Stimulated activated memory B cell treated with anti-CD40 and anti-IgM and Interleukin-4, amounts not matched to agents 10 μg/mL and 1 μg/mL and 100 μg/mL, for 72 hours (primary cell): ENCODE measurements at places on chromosomes 6 and 20.

DNA sequence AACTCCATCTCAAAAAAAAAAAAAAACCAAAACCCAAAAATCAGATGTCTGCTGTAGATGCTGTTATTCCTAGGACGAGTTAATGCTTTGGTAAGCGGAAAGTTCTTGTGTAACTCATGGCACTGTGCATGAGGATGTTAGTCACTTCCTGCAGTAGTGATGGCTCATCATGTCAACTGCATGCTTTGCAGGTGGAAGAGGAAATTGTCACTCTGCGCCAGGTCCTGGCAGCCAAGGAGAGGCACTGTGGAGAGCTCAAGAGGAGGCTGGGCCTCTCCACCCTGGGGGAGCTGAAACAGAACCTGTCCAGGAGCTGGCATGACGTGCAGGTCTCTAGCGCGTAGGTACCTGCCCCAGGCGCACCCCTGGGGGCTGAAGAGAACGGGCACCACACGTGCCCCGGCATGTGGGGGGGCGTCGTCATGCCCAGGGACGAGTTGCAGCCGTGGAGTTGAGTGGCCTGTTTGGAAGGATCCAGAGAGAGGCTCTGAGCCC is 8.5 kb downstream of the TPD52L2 start:
- no peak for ATAC-seq

- ATAC-seq: peak; percentile 98
Observed at GRCh38 chr6:6407071-6407741, 86.7 kb upstream of the F13A1 start.

DNA sequence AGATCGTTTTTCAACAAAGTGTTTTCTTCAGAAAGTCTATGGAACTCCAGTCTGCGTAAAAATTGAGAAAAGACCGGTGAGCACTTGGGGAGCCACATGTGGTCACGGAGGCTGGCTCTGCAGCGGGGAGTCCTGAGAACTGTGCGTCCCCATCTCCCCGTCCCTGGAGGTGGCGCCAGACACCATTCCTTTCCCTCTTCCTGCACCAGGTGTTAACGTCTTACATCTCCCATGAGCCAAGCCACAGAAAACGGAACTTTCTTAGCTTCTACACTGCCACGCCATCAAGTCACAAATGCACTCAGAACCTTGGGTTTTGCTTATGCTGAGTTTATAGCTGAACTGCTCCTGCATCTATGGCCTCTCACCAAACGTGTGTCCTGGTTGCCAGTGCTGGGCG is 62.6 kb downstream of the GINS1 start:
- ATAC-seq: no peak

DNA sequence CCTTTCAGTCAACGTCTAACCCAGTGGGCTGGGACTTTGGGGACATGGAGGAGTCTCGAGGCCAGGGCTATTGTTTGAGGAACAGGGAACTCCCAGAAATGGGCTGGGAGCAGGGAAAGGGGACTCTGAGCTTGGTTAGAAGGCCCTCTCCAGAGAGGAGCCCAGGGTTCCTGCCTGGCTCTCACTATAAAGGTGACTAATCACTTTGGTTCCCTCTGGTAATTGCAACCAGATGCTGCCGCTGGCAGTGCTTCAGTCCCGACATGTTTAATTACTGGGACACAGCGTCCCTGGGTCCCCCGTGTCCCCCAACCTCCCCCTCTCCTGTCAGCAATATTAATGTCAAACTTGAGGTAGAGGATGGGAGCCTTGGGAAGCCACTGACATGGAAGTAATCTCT is 5.0 kb upstream of the GDF5 start:
- no peak for ATAC-seq

DNA sequence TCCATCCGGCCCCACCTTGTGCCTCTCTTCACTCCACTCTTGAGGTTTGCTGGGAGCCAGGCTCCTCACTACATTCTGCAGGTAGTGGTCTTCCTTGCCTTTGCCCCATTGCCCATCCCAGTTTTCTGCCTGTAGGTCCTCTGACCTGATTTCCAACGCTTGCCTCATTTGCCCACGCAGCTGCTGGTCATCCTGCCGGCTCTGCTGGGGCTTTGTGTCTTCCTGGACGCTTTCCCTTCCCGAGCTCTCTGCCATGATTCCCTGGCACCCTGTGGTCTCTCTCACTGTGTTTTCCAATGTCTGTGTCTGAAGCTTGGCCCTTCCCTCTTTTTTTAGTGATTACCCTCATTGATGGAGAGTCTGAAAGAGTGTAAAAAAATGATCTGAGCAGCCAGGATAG is 451.6 kb downstream of the UTRN start:
- ATAC-seq: no peak

GRCh38 chr6:5936631-5937030 is 70.1 kb downstream of the NRN1 start:
- ATAC-seq: no peak

- ATAC-seq: no peak
Observed at GRCh38 chr6:159351707-159352106, 182.5 kb downstream of the FNDC1 start.

DNA sequence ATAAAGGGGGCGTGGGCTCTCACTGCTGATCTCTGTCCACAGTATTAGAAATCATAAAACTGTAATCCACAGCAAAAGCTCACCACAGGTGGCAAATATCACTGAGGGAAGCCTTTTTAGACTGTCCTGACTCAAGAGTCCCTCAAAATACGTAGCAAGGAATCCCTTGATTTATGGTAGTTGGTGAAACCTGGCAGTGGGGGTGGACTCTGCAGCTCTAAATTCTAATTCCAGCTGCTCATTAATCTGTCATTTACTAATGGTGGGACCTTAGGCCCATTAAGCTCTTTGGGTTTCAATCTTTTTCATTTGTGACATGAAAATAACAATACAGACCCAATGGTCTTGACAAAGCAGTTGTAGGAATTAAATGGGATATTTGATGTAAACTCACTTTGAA is 32.3 kb downstream of the GMDS start:
- ATAC-seq: no peak

DNA sequence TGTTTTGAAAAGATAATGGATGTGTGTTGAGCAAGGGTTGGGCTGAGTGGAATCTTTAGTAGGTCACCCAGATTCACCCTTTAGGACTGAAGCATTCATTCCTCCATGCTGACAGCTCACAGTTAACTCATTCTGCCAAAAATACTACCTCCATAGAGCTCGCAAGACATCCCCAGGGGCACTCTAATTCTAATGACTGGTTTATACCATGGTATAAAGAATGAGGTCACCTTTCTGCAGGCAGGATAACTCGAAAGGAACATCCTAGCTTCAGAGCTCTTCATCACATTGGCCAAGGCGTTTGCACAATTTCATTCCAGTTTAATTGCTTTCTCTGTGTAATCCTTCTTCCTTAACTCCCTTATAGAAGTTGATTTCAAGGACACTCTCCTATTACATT is 1257.2 kb upstream of the EYS start:
- ATAC-seq: no peak

- ATAC-seq: no peak
Observed at GRCh38 chr6:11662323-11662722, 116.3 kb downstream of the ADTRP start.

DNA sequence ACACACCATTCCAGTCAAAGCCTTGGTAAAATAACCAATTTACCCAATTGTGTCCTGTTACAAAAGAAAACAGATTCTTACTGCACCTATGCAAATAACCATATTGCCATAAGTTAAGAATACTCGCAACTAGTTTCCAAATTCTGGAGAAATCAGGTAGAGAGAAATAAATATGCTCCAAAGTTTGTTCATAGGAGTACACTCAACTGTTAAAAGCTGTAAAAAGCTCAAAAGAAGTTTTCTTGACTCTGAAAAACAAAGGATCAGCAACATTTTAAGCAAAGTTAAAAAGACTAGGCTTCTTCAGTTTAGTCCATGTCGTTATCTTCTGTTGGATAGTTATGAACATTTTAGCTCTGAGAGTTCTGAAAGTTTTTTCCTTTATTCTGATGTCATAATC is 48.0 kb downstream of the CEP85L start:
- ATAC-seq: no peak

GRCh38 chr20:4864311-4864752 is 137.0 kb downstream of the SLC23A2 start:
- no peak for ATAC-seq

GRCh38 chr6:8446391-8446790 is 11.0 kb upstream of the SLC35B3 start:
- no peak for ATAC-seq

DNA sequence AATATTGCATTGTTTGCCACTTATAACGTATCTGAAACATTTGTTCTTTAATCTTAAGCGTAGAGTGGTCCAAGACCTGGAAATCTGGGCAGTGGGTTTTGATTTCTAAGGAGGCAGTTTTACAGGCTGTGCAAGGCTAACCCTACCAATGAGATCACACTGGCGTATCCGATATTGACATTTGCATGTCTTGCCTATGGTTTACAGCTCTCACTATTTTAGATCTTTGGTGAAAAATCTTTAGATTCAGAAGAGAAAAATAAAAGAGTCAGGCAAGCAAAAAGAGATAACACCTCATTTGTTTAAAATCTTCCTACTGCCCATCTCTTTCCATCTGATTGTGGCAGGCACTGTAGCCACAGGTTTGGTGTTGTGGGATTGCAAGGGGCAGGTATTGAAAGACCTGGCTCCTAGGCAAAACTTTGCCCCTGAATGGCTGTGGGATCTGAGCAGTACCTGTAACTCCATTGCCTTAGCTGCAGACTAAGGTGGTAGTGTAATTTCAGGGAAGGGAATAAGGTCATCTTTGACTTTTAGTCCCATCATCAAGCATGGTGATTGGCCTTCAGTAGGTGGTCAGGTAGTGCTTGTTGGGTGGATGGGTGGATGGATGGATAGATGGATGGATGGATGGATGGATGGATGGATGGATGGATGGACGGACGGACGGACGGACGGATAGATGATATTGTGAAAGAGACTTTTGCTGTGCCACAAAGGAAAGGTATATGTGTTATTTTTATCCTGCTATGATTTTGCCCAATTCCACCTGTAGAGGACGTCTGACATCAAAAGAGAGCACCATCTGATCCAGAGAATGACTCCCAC is 1.9 kb downstream of the TNFAIP3 start:
- ATAC-seq: no peak

GRCh38 chr20:11001764-11002540 is 328.2 kb upstream of the JAG1 start:
- ATAC-seq: no peak

DNA sequence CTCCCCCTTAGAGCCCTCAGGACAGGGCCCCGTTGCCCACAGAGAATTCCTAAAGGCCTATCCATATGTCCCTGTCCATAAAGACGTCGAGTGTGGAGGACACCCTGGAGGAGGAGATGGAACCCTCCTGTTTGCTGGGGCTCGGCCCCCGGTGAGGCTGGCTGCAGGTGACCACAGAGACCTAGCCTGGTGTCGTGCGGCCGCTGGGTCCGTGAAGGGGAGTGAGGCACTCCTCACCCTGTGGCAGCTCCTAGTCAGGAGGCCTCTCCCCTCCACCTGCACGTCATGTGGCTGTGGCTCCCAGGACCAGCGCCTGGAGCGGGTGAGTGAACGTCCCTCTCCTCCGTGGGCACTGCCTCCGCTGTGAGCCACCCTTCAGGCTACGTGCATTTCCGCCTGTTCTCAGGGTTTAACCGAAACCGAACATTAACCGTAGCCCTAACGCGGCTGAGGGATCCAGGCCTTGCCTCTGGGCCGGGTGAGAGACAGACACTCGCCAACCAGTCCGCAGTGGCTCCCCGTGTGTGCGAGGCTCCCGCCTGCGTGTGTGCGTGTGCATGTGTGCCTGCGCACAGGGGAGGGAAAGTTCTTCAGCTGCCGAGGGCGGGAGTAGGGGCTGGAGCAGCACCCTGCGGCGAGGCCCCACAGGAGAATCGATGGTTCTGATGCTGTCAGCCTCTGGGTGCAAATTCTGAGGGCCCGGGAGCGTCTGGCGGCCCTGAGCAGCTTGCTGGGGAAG is 5.9 kb upstream of the TCEA2 start:
- ATAC-seq: no peak

- ATAC-seq: no peak
Observed at GRCh38 chr6:92710048-92710447, 709.3 kb downstream of the EPHA7 start.

- ATAC-seq: no peak
Observed at GRCh38 chr6:155473741-155474140, 18.1 kb upstream of the NOX3 start.

DNA sequence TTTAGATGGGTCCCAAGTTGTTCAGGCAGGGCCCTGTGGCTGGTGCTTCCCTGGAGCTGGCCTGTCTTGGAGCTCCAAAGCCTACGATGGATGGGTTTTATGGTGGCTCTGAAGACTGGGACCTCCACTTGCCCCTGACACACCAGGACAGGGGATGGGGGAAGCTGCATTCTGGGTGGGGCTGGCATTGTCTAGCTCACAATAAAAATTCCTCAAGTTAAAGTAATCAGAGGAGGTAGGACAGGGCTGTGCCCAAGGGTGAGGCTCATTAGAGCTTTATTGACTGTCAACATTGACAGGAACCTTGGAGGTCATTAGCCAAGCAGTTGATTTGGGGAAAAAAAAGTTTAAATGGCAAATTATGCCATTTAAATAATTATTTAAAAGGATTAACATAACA is 35.7 kb downstream of the TFAP2C start:
- no peak for ATAC-seq

DNA sequence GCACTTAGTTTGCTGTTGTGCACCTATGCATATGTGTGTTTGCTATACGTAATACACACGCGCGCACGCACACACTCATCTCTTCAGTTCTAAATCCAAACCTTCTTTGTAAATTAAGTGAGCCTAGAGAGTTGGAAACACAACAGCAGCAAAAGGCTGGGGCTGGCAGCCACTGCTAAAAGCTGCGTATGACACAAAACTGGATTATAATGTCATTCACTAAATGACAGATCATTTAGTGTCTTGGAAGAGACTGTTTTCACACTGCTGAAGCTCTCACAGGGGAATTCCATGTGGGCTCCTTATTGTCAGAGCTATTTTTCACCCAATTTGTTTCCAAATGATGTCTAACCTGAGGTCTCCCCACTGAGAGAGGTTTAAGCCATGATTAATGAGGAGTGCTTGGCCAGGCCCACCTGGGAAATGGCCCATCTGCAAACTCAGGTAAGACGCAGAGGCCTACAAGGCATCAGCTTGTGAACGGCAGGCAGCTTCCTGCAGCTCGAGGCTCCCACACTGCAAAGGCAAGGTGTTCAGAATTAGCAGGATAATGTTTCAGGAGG is 94.2 kb downstream of the OLIG3 start:
- ATAC-seq: no peak

GRCh38 chr20:17499041-17499440 is 32.1 kb downstream of the BFSP1 start:
- no peak for ATAC-seq

GRCh38 chr6:116779573-116780164 is 14.2 kb upstream of the FAM162B start:
- no peak for ATAC-seq

- ATAC-seq: no peak
Observed at GRCh38 chr6:55319961-55320695, 7.1 kb upstream of the GFRAL start.

DNA sequence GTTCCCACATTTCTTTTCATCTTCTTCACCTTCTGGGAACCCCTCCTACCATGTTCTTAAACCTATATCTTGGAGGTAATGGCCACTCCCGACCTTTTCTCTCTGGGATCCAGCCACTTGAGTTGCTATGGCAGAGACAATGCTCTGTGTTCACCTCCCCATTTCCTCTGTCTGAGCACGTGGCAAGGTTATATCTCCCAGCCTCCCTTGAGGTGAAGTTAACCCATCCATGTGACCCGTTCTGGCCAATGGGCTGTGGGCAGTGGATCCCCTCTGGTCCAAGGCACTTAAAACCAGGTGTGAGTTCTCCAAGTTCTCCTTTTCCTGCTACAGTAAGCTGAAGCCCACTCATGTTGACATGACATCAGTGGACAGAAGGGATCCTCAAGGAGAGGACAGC is 261.4 kb downstream of the LRFN2 start:
- no peak for ATAC-seq
